SK-N-DZ (cell line): ENCODE measurements at places on chromosomes 6 and 20.

- DNase-seq: no peak
These were observed 61.1 kb upstream of the ZFP64 start for GRCh38 chr20:52252664-52253063.

DNA sequence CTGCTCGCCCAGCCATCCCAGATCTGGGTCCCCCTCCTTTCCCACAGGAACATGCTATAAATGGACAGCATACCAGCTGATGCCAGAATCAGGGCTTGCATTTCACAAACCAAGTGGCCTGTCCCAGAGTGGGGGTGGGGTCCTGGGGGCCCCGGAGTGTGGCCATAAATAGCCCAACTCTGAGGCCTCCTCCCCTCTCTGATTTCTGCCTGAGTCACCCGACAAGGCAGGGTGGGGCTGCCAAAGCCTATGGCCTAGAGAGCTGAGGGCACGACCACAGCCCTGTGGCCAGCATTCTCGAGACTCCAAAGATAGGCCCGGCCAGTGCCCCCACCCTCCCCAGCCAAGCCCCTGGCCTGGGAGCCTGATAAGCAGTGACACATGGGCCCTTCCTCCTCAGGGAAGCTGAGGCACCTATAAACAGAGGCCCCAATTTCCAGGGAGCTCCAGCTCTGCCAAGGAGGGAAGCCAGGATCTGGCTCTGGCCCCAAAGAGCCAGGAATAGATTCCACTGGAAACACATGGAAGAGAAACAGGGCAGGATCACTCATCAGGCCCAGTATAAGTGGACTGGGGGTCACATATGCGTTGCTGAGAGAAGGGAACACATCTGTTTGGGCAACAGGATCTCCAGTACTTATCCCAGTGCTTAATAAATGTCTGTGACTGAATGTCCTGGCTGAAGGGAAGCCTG lies 20.3 kb downstream of the SNTA1 start:
- no peak for DNase-seq

DNA sequence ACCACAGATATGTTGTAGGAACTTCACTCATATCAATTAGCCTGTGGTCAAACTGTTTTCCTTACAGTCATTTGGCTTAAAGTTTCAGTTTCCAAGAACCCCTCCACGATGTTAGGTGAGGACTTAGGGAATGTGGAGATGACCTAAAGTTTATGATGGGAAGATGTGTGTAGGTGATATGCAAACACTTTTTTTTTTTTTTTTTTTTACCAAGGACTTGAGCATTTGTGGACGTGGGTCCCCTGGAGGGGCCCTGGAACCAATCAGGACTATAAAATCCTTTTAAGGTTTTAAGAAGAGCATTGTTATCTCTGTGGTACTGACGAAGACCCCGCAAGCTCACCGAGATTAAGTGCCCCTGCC lies 478 bp upstream of the MTHFD1L start:
- no peak for DNase-seq

- DNase-seq: no peak
These were observed 1369.1 kb downstream of the EPHA7 start for GRCh38 chr6:92050216-92050615.

DNA sequence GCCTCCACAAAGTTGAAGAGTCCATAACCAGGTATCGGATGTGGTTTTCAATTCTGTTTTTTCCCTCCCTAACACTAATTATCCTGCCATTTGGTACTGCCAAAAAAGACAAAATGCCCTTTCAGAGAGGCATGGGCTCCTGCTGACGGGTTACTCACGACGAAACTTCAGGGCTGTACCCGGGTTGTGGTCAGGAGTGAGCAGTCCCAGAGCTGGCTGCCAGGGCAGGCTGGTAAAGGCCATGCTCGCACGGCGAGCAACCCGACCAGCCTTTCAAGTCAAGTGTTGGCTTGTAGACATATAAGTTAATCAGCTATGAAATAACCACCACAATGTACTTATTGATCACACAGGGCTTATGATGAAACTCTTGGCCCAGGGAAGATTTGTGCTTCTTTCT lies 152.5 kb downstream of the FOXC1 start:
- no peak for DNase-seq

DNA sequence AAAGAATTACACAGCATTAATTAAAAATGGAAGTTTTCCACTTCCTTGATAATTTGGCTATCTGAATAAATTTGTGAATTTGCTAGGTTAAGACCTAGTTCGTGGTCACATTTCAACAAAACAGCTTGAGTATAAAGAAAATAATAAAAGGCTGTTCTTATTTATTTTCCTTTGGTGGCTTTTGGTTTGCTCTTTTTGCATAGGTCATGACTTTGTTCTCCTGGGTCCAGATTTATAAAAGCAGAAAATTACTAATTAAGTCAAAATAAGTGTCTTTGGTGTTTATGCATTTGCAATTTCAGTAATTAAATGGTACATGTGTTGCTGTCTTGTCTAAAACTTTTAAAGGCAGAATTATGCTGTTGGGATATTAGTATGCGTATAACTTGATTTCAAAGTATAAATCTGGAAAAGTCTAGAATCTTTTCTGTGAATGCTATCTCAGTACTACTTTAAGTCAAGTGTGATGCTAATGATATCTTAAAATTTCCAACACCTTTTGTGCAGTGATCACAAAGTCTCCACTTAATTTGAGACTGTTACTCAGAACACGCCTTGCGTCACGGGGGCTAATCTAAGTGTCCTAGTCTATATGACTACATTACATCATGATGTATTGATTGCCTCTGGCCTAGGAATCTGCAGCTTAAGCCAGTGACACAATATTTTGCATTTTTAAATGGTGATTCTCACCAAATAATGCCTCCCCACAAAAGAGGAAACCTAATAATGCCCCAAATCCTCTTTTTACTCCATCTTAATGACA lies 41.0 kb downstream of the GNAS start:
- no peak for DNase-seq

GRCh38 chr6:158259845-158260244 lies 52.4 kb upstream of the TULP4 start:
- DNase-seq: no peak

GRCh38 chr20:19937651-19938420 lies 79.3 kb upstream of the NAA20 start:
- no peak for DNase-seq

DNA sequence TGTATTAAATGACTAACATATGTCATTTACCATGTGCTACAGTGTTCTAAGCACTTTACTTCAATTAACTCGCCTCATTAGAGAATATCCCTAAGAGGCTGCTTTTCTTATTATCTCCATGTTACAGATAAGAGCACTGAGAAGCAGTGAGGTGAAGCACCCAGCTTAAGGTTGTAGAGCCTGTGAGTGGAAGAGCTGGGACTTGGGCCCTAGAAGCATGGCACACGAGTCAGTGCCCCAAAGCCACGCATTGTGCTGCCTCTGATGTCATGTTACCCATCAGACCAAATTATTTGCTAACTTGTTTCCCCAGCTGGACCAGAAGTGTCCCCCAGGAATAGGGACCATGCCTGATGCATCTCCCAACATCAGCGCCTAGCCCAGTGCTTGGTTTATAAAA lies 34.1 kb downstream of the POFUT1 start:
- DNase-seq: peak; percentile 29

- no peak for DNase-seq
These were observed 368.0 kb downstream of the QKI start for GRCh38 chr6:163782436-163783003.

DNA sequence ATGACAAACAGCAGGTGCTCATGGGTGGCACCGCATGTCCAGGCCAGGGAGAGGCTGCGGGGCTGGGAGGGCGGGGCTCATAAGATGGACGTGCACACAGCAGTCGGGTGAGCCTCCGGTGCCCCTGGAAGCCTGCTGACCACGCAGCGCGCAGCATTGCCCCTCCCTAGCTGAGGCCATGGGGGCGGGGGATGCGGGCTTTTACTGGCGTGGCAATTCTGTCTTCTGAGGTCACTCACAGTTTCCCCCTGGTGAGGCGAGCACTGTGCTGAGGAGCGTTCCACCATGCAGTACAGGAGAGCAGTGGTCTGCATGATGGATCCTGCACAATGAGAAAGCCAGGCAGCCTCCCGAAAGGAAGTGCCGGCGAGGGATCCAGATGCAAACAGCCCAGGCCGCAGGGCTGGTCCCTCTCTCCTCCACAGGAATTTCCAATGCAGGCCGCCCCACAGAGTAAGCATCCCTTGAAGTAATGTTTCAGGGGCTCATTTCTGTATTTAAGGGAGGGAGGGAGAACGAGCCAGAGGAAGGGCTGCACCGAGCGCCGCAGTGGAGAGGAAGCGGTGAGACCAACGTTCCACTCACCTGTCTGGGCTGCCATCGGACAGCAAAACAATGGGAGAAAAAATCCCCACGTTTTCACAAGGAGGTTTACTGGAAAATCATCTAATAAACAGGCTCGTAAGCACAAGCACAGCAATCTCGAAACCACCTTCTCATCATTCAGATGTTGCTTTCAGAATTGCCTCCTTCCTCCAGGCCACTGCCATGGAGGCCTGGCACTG lies 56.0 kb downstream of the IRF4 start:
- no peak for DNase-seq

GRCh38 chr6:72739368-72739779 lies 117.5 kb downstream of the KCNQ5 start:
- no peak for DNase-seq

- no peak for DNase-seq
These were observed 35.2 kb upstream of the ZSCAN23 start for GRCh38 chr6:28478518-28478917.

DNA sequence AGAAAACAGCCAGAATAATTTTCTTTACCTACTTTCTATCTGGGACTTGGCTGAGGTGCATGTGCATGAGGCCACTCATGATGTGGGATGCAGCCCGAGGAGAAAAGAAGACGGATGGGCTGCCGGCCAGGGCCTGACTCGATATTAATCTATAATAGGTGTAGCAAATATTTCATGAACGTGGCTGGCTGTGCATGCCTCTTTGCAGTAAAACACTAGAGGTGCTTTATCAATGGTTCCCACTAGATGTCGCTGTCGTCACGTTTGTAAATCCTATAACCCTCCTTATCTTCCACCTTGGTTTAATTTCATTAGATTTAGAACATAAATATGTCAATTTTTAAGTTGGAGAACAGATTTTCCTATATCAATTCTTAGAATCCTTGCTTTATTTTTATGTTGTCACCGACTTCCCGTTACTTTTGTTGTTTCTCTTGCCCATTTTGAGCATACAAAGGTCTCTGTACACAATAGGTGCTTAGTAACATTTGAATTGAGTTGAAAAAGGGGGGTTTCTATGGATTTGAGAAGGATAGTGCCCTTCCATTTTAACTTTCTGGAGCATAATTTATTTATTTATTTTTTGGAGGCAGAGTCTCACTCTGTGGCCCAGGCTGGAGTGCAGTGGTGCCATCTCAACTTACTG lies 19.6 kb upstream of the FERMT1 start:
- peak; percentile 62 for DNase-seq

DNA sequence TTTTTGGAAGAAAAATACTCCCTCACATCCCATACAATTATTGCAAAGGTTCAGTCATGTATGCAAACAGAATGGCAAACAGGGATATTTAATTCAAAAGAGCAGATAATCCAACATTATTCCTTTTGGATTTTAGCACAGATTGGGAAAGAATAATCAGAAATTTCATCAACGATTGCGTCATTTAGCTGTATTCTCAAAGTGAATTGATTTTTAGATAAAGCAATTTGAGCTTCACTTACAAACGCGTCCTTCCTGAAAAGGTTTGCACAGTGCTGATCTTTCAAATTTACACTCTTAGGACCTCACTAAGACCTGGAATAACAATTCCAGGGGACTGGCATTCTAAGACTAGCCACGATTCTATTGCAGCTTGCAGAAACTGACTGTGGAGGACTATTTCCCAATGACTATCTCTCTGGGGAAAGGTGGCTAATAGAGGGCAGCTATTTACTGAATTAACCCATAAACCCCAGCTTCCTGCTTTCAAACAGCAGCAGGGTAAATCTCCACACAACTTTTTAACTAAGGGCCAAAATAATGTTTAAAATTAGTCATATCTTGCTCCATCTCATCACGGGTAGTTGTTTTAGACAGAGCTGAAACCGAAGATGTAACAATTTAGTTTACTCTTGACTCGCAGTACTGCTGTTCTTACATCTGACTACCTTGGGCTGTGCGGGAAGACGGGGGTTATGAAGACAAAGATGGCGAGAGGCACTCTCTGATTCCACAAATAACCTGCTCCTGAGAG lies 131.2 kb upstream of the FAM184A start:
- no peak for DNase-seq

DNA sequence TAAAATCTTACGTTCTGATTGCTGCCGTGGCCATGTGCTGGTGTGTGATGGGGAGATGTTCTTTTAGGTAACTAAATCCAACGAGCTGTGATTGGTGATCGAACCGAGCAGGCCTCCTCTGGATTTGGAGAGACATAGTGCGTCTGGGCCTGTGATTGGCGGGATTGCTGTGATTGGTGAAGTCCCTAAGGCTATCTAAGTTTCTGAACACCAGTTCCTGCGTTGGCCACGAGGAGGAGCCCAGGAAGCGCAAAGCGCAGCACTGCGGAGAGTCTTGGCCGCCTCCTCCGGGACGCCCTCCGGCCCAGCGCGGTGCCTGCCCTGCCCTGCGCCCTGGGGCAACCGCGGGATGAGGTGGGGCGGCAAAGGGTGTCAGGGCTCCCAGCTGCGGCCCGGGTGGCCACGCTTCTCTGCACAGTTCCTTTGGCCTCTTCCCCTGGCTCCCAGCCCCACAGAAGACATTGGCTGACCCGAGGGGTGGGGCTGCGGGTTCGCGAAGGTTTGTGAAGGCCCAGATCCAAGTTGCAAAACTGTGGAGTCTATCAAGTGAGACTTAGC lies 33.0 kb downstream of the HNF4A start:
- peak; percentile 80 for DNase-seq

DNA sequence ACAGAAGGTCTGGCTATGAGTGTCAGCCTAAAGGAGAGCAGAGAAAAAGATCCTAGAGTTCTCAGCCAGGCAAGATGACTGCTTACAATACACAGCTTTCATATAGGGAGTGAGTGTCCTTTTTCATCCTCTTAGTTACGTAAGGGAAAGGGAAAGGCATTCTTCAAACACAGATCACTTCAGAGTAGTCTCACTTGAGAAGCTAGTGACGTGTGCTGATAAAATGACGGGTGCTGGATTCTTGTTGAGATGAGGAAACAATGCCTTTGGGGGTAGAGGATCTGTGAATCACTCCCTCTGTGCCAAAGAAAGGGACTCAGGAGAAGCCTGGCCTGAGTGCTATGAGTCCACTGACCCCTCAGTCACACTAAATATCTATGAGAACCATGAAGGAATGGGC lies 117.3 kb downstream of the QRSL1 start:
- no peak for DNase-seq
